Spleen (tissue), 13 donors: ENCODE measurements at places on chromosomes 7 and 10. TPM values are rescaled to one million over a fixed set of nuclear protein-coding genes. Genes with fewer than 3 reads are reported as not detected.

FAM241B gene
- 2.8 TPM for total RNA-seq

VAX1 gene
- not detected for total RNA-seq

NPFFR1 gene
- total RNA-seq: not detected

CCT6A gene
- 71.5 TPM for total RNA-seq

PITX3 gene
- total RNA-seq: not detected

GPR85 gene
- 5.7 TPM for total RNA-seq

ERLIN1 gene
- 22.0 TPM for total RNA-seq

SLC13A1 gene
- total RNA-seq: not detected

TM9SF3 gene
- total RNA-seq: 78.3 TPM

DNA sequence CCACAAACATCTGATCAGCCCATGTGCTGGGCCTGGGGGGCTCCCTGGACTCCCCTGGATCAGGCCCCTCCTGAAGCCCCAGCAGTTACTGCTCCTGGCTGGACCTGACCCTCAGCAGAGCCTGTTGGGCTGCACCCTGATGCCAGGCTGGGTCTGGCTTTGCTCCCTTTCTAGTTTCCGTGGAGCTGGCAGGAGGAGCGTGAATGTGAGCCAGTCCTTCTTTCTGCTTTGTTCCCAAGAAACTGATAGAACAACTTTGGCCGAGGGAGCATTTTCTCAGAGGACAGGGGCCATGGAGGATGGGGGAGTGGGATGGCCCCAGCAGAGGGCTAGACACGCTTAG lies 128.2 kb downstream of the NEURL1 start:
- H3K27ac ChIP-seq: no peak overlapping the region
- DNase-seq: no peak
- peaks cover 96% of the 10 kb centered on the region for H3K36me3 ChIP-seq

GRCh38 chr7:16571941-16572340 lies 45.3 kb downstream of the LRRC72 start:
- no peaks in the 10 kb centered on the region for H3K27me3 ChIP-seq
- H3K4me3 ChIP-seq: no peak overlapping the region

GRCh38 chr10:103544657-103545310 lies 51.3 kb downstream of the NEURL1 start:
- peaks cover 11% of the 10 kb centered on the region for H3K4me1 ChIP-seq
- H3K27ac ChIP-seq: no peak overlapping the region
- no peak overlapping the region for H3K4me3 ChIP-seq
- peak; percentile 35 for DNase-seq
- no peaks in the 10 kb centered on the region for H3K27me3 ChIP-seq
- H3K36me3 ChIP-seq: no peaks in the 10 kb centered on the region

DNA sequence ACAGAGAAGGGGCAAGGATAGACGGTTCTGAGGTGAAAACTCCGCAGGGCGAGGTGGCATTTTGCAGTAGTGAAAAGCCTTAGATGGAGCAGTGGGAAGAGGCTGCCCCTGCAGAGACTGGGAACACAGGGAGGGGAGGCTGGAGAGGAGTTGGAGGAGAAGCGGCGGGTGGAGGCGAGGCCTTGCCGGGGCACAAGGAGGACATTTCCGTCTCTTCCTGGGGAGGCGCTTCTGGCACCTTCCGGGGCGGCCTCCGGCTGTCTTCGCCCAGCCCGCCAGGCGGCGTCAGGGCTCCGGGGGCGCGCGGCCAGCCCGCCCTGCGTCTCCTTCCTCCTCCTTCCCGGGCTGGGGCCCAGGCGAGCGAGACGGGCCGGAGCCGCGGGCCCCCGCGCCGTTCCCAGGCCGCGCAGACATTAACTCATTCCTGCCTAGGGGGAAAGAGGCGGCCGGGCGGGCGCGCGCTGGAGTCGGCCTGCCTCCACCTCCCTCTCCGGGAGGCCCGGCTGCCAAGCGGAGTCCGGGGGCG lies 42.7 kb downstream of the LDB3 start:
- no peaks in the 10 kb centered on the region for H3K36me3 ChIP-seq
- DNase-seq: peak; percentile 96
- H3K27me3 ChIP-seq: peaks cover 24% of the 10 kb centered on the region

- H3K4me3 ChIP-seq: no peak overlapping the region
- H3K27me3 ChIP-seq: no peaks in the 10 kb centered on the region
- no peaks in the 10 kb centered on the region for H3K4me1 ChIP-seq
- H3K36me3 ChIP-seq: no peaks in the 10 kb centered on the region
- DNase-seq: no peak
Measured at GRCh38 chr7:112266141-112266540, 59.6 kb downstream of the ZNF277 start.

GRCh38 chr10:122342293-122343134 lies 32.0 kb upstream of the PLEKHA1 start:
- H3K27ac ChIP-seq: no peak overlapping the region
- no peaks in the 10 kb centered on the region for H3K27me3 ChIP-seq
- H3K4me1 ChIP-seq: peaks cover 9% of the 10 kb centered on the region
- H3K4me3 ChIP-seq: no peak overlapping the region
- H3K36me3 ChIP-seq: no peaks in the 10 kb centered on the region

DNA sequence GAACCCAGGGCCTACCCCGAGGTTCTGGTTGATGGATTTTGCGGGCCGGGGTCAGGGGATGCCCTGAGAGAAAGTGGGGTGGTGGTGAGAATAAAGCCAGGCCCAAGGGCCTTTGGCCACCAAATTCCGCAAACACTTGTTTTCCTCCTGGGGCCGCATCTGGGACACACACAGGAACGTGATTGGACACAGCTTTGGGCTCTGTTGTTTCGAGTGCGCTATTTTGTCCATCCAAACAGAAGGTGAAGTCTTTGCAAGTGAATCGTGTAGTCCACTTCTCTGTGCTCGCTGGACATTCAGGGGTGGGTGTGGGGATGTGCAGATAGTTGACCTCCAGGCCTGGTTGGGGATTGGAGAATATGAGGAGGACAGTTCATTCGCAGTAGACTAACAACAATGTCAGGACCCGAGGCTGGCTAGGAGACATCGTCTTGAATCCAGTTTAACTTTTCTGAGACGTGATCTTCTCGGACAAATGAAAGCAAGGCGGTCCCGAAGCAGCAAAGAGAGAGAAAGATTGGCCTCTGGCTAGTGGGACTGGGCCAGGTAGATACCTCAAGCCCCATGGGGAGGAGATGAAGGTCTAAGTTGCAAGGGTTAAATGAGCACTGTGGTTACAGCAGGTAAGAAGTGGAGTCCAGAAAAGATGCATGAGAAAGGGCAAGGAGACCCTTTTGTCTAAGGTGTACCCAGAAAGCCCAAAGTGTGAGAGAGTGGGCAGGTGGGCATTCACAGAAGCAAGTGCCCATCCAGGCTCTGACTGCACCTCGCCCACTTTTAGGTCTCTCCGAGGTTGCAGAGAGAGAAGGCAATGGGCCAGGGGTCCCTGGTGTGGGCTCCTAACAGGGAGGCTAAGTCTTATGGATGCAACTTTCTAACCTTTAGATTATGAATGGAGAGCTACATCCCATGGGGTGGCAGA lies 764 bp upstream of the FAM131B start:
- H3K4me3 ChIP-seq: peak overlapping the region; percentile 57
- no peaks in the 10 kb centered on the region for H3K36me3 ChIP-seq
- peaks cover 23% of the 10 kb centered on the region for H3K27me3 ChIP-seq
- H3K4me1 ChIP-seq: peaks cover 14% of the 10 kb centered on the region
- no peak for DNase-seq
- no peak overlapping the region for H3K27ac ChIP-seq

DNA sequence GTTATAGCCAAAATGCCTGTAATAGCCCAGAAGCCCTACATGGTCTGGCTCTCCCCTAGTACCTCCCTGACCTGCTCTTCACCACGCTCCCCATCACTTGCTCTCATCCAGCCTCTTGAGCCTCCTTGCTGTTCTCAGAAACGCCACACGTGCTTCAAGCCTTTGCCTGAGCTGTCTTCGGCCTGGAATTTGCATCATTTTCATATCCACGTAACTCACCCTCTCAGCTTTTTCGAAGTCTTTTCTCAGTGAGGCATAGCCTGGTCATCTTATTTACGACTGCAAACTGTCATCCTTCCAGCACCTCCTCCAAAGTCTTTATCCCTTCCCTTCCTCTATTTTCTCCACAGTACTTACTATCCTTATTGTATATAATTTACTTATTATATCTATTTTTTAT lies 151.0 kb upstream of the AHR start:
- no peak for DNase-seq
- H3K36me3 ChIP-seq: no peaks in the 10 kb centered on the region
- H3K27me3 ChIP-seq: no peaks in the 10 kb centered on the region
- H3K4me1 ChIP-seq: peaks cover 13% of the 10 kb centered on the region

DNA sequence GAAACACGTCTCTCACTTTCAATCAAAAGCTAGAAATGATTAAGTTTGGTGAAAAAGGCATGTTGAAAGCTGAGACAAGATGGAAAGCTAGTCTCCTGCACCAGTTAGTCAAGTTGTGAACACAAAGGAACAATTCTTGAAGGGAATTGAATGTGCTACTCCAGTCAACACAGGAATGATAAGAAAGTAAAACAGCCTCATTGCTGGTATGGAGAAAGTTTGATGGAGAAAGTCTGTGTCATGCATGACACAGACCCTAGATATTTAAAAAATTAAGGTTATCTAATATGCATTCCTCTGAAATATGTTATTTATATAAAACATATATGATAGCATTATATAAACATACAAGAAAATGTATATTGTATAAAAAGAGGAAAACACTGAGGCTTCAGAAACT lies 699.4 kb upstream of the FZD8 start:
- no peaks in the 10 kb centered on the region for H3K27me3 ChIP-seq
- no peak overlapping the region for H3K27ac ChIP-seq
- H3K36me3 ChIP-seq: no peaks in the 10 kb centered on the region

- H3K27ac ChIP-seq: no peak overlapping the region
- H3K4me1 ChIP-seq: no peaks in the 10 kb centered on the region
- no peaks in the 10 kb centered on the region for H3K27me3 ChIP-seq
- no peaks in the 10 kb centered on the region for H3K36me3 ChIP-seq
- H3K4me3 ChIP-seq: no peak overlapping the region
Measured at GRCh38 chr10:107471911-107472310, 307.4 kb upstream of the SORCS1 start.

GRCh38 chr7:24318326-24318725 lies 34.3 kb downstream of the NPY start:
- peaks cover 9% of the 10 kb centered on the region for H3K27me3 ChIP-seq
- no peaks in the 10 kb centered on the region for H3K4me1 ChIP-seq
- H3K4me3 ChIP-seq: no peak overlapping the region
- no peaks in the 10 kb centered on the region for H3K36me3 ChIP-seq
- no peak overlapping the region for H3K27ac ChIP-seq

DNA sequence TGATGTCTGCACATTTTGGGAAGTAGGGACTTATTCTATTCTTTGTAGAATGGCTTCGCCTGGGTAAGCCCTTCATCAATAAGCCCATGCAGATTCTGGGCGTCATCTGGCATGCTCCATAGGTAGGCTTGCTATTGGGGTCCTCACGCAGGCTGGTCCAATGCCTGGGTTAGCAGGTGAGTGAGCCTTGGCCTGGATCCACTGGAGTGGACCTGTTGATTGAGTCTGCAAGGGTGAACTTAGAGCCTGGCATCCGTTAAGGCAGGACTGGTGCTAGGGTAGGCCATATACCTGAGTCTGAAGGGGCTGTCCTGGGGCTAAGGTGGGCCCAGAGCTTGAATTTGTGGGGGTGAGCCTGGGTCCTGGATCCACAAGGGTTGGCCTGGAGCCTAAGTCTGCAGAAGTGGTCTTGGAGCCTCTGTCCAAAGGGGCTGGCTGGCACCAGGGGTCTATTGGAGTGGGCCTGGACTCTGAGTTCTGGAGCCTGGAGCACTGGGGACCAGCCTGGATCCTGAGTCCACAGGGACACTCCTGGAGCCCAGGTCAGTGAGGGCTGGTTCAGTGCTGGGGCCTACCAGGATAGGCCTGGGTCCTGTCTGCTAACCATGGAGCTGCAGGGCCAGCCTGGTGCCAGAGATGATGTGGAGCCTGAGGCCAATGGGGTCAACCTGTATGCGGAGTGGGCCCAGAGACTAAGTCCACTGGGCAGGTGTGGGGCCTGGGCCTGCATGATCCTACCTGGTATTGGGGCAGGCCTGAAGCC lies 297.7 kb downstream of the PTPRN2 start:
- no peaks in the 10 kb centered on the region for H3K36me3 ChIP-seq
- no peaks in the 10 kb centered on the region for H3K27me3 ChIP-seq
- no peaks in the 10 kb centered on the region for H3K4me1 ChIP-seq
- DNase-seq: no peak
- no peak overlapping the region for H3K4me3 ChIP-seq

GRCh38 chr10:613271-614138 lies 76.0 kb downstream of the DIP2C start:
- H3K27me3 ChIP-seq: no peaks in the 10 kb centered on the region
- no peak overlapping the region for H3K4me3 ChIP-seq
- no peaks in the 10 kb centered on the region for H3K36me3 ChIP-seq
- H3K27ac ChIP-seq: no peak overlapping the region
- peak; percentile 63 for DNase-seq

DNA sequence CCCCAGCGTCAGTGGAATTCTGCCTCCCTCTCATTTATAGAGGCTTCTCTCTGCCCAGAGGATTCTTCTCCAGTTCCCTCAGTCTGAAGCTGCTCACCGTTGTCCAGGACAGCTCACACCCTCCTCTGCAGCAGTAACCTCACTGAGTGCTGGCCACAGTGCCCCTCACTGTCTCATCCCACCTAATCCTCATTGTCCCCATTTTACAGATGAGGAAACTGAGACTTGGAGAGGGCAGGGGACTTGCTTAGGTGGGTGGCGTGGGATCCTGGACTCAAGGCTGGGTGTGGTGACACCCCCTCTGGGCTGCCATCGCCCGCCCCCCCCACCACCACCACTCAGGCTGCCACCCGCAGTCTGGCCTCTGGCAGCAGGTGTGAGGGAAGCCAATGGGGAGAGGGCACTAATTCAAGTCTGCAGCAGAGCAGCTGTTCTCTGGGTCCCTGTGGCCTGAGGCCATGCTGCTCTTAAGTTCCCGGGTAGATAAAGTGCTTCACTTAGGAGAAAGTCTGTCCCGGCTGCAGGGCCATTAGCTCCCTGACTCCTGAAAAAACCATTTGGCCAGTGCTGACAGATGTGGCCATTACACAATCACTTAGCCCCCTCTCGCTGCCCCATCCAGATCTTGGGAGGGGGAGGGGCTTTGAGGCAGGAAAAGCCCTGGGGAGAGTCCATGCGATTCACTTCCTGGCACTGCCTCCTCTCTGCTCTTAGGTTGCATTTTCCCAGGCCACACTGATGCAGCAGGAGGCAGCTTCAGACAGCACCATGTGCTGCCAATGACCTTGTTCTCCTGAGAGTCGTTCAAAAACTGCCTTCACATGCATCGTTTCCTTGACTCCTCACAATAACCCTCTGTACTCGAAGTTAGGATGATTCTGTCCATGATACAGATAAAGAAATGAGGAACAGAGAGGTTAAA lies 36.3 kb downstream of the DRGX start:
- H3K4me3 ChIP-seq: no peak overlapping the region
- peak overlapping the region; percentile 7 for H3K27ac ChIP-seq
- no peak for DNase-seq
- no peaks in the 10 kb centered on the region for H3K36me3 ChIP-seq
- peaks cover 11% of the 10 kb centered on the region for H3K4me1 ChIP-seq
- H3K27me3 ChIP-seq: no peaks in the 10 kb centered on the region

GRCh38 chr7:9201928-9202327 lies 768.5 kb downstream of the NXPH1 start:
- no peak overlapping the region for H3K4me3 ChIP-seq
- no peak for DNase-seq
- no peaks in the 10 kb centered on the region for H3K36me3 ChIP-seq
